ENCODE measurements at places on chromosomes 16 and 17. TPM values are rescaled to one million over a fixed set of nuclear protein-coding genes. Genes with fewer than 3 reads are reported as not detected.

PLCG2 gene
- 130 TPM for total RNA-seq

PRSS53 gene
- total RNA-seq = 4.5 TPM

TIGD7 gene
- 9.9 TPM for total RNA-seq

CLDN7 gene
- 248 TPM for total RNA-seq

ST3GAL2 gene
- total RNA-seq = 22.9 TPM

NPIPB13 gene
- total RNA-seq = 12.5 TPM

DNA sequence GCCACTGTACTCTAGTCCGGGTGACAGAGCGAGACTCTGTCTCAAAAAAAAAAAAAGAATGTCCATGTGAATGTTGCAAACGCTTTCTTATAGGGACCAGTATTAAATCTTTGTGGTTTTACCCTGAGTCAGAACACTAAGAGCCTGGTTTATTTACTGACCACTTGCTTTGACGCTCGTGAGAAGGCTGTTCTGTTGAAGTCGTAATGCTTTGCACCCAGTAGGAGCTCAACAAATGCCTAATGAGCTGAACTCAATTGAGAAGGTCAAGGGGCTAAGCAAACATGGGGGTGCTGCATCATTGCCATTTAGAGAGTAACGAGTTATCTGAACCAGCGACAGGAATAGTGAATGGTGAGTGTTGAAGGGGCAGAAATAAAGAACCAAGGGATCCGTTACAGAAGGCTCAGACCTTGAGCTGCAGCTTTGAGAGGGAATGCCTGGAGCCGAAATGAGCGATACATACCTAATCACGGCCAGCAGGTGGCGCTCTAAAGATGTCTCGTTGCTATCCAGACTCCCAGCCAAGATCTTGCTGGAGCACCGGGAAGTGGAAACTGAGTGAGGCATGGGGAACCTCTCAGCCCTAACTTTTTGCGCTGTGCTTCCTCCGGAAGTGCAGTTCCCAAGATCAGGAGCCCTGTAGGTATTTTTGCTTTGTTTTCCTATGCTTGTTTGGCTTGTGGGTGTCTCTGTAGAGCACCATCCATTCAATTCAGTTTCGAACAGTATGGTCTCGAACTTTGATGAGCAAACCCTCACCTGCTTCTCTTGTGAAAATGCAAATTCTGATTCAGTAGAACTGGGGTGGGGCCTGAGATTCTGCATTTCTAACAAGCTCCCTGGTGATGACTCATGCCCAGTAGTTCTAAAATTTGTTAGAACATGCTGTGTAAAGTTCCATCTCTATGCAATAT, 12.6 kb upstream of the RNF222 start:
- DNase-seq = peak; percentile 90

DNA sequence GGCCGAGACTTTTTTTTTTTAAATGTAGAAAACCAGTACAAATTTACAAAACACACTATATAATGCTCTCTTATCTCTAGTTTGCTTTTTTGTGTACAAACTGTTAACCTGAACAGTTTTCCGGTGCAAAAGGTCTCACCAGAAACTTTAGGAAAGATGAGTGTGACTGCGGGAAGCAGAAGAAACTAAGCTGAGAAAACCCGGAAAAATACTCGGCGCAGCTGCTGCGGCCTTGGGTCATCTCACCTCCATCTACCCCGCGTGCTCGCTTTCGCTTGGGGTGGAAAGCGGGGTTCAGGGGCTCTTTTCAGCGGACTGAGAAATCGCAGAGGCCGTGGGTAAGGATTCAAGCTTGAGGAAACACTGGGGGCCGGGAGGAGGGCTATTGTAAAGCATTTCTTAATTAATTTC, 1.8 kb downstream of the SALL1 start:
- DNase-seq = no peak

DNA sequence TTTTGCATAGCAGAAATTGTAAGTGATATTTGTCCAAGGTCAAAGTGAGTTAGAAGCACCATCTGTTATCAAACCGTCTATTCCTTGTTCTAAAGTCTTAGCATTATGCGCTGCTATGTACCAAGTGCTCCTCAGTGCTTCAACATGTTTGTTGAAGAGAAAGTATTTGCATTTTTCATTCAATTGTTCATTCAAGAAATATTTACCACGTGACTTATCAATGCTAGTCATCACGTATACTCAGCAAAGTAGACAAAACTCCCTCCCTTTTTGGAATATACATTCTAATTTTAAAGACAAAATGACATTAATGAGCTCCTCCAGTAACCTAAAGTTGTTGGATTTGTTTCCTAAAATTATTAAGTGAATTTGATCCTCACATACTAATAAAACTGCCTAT, 388.0 kb upstream of the CDH8 start:
- no peak for DNase-seq

DNA sequence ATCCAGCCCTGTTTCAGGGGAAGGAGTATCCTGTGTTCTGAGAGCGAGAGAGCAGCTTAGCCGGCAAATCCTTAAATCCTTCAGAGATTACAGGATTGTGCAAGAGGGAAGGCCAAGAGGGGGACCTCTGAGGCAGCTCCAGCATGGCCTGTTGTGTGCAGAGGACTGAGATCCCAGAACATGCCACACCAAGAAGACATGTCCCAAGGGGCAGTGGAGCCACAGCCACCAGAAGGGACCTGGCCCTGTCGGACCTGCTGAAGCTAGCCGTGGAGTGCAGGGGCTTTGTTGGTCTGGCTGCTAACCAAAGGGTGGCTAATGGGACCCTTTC, 1.6 kb upstream of the MRC2 start:
- DNase-seq = no peak

DNA sequence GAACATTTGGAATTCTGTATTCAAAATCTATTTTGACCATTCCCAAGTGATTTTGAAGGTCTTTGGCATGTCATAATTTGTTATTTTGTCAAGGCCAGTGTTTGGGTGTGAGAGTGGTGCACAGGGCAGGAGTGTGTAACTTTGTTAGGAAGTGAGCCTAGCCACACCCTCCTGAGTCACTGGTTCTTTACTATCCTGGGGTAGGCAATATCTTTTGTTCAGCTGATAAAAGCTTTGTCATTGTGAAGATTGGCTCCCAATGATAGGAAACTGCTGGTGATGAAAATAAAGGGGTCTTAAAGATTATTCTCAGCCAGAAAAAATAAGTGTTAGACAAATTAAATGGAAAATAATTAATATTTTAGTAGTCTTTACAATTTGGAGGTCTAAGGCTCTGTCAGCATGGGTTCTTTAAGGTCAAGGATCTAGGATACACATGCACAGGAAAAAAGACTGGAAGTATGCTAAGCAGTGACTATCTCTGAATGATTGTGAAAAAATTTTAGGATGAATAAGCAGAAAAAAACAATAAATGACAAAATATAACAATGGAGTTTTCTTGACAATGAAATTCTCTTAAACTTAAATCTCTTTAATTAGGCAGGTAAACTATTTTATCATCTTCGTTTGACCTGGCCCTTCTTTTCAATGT, 5.1 kb downstream of the UBN1 start:
- DNase-seq = no peak

DNA sequence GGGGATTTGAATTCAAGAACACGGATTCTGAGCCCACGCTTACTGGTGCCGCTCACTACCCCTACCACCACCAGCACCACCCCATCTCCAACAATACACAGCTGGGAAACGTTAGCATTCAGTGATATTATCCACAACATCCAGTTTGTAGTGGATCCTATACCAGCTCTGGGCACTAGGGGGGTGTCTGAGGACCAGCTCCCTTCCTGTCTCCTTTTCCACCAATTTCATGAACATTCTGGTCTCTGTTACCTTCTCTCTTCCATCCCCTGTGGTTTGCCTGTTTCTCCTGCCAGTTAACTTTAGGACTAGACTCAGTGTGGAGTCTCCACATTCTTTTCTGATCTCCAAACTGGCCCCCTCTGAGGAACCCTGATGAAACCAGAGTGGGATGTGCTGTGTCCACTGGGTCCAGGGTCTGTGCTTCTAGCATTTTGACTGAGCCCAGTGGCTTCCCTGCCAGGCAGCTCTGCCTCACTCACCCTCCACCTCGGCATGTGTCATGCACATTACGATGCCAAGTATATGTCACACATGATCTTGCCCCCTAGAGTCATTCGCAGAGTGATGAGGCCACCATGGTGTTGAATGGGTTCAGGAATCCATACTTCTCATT, 187.0 kb upstream of the CDH13 start:
- no peak for DNase-seq

DNA sequence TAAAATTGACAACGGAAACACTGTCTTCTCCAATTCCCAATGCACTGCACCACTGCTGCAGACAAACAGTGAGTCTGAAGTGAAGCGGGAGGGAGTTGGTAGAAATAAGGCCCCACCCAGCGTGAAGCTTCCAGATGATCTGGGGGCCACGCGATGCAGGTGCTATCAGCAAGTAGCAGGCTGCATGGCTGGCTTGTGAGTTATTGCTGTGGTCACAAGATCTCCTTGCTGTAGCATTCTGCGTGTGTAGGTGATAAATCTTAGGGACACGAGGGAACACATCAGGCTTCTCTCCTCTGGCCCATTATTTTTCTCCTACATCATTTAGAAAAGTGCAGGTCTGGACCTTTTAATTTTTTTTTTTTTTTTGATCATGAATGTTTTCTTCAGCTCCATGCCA, 407.6 kb downstream of the TMEM114 start:
- no peak for DNase-seq

GRCh38 chr17:27380551-27380950, 75.7 kb upstream of the KSR1 start:
- DNase-seq = no peak

DNA sequence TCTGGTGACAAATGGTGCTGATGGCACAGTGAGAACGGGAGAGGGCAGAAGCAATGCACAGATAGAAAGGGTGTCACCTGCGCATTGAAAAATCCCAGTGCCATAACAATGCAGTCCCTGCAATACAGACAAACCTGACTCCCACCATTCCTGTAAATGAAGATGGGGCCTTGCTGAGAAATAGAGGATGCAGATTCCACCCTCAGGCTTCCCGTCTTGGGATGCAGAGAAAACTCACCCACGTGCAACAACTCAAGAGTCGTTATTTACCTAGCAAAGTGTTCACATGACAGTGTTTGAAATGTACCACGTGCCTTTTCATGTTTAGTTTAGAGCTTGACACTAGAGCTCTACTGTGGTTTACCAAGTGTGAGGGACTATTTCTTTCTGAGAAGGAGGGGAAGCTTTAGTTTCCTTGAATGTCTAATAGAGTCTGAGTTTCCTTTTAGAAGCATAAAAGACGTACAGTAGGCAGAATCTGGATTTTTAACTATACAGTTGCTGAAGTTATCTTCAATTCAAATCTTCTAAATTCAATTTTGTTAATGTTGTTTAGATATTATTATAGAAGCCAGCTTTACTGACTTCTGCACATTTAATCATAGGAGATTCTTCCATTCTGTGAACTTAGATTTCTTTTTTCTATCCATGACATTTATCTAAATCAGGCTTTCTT, 35.6 kb downstream of the WWOX start:
- DNase-seq = no peak

DNA sequence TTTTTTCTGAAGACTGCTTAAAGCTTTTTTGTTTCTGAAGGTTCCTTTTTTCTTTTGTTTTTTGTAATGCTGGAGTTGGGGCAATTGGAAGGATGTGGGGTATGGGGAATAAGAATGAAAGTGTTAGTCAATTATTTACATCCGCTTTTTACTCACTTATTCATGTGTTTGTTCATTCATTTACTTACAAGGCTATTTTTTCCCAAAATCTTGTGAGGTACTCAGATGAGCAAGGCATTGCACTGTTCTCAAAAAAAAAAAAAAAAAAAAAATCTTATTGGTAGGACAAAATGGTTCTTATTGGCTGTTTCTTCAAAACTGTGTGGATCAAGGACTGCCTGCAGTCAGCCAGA, 55.7 kb downstream of the PLD6 start:
- no peak for DNase-seq

DNA sequence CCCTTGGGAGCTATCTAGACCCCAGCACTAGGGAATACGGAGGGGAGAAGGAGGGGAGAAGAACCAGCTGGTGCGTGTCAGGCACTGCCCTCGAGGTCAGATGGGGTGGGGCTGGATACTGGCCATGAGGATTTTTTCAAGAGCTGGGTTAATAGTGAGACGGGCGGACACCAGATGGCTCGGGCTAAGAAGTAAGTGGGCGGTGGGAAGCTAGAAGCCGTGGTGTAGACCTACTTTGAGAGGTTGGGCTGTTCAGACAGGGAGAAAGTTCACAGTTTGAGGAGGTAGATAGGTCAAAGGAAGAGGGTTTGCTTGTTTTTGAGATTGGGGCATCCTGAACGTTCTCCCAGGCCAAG, 303.8 kb downstream of the SEC14L1 start:
- no peak for DNase-seq

DNA sequence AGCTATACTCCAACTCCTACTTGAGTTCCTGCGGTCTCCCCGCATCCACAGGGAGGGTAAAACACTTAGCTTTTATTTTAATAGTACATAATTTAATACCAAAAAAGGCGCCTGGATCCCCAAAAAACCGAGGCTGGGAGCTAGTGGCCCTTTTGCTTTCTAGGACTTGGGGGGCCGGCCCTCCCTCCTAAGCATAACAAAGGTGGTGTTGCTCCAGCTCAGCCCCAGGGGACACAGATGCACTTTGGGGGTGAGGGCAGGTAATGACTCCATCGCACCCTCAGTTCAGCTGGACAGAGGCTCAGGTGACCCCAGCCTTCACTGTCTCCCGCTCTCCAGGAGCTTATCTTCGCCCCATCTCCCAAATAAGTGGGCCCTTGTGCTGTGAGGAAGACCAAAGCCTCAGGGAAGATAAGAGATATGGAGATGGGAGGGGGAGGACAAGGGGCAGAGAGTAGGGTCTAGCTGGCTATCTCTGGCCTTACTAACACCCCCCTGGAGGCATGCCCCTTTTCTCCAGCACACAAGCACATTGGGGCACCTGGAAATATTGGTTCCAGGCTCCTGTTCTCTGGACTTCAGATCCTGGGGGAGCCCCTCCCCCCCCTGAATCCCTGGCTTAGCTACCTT, 2.8 kb upstream of the NHERF1 start:
- DNase-seq = no peak

GRCh38 chr17:78986048-78986648, 6.4 kb upstream of the LGALS3BP start:
- DNase-seq = peak; percentile 58

GRCh38 chr17:40541060-40541872, 24.0 kb downstream of the CCR7 start:
- no peak for DNase-seq

GRCh38 chr17:354651-355556, 2.3 kb upstream of the RPH3AL start:
- no peak for DNase-seq

DNA sequence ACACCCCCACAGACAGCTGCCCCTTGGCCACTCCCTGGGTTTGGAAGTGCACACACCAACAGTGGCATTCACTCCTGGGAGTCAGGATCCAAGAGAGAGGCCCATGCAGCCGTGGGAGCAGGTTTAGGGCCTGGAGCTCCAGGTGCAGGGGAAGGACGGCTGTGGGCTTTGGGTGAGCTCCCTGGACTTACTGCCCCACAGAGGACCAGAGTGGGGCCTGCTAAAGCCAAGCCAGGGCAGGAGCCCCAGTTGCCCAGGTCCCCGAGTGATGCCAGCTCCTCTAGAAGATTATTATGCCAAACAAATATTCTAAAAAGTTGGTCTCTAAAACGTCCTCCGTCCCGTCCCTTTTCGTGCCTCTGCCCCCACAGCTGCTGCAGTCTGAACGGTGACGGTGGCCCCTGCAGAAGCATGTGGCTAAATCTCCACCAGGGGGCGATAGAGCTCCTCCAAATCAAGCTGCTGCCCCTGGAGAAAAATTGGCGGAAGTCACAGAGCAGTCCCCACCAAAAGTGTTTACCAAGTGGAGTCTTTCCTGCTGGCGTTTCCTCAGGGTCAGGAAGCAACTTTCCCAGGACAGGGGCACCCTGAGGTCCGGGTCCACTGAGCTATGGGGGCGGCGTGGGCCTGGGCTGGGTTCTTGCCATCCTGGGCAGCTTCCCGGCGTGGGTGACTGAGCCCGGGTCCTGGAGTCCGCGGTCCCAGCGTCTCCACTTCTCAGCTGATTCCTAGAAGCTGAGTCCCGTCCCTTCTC, 4.2 kb downstream of the ARMC7 start:
- DNase-seq = peak; percentile 93

Measured in mucosa of gallbladder (tissue), 1 donor.